ENCODE measurements at places on chromosomes 6 and 20.

GRCh38 chr6:38499529-38500096, 140.1 kb downstream of the BTBD9 start:
- no peak for DNase-seq

- peak; percentile 60 for DNase-seq
Measured at GRCh38 chr20:64161356-64162238, 2.7 kb upstream of the MYT1 start.

DNA sequence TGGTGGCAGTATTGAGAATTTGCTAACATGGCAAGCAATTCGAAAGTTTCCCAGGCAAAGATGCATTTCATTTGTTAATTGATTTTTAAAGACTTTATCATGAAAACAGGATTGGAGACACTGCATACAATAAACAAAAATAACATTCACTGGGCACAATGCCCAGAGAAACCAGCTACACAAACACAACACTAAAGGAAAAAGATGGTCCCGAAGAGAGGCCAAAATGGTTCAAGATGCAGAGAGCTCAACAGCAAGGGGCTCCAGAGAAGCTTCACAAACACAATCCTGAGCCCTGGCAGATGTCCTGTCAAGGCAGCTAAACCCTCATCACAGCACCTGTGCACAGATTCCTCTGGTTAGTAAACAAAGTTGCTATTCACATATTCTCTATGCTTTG, 79.3 kb downstream of the INSM1 start:
- DNase-seq, result no peak

DNA sequence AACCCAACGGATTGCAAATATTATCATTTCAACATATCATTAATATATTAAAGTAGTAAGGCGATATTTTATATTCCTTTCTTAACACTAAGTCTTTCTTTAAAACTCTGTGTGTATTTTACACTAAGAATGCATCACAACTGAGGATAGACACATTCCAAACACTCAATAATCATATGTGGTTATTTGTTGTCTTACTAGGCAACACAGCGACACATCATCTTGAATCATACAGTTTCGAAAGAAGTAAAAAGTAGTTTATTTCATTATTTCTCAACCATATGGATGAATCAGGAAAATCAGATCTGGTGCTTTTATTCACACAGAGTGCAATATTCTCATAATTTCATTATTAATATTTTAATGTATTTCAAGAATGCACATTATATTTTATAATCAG, 662.4 kb downstream of the EPHA7 start:
- DNase-seq, result no peak

DNA sequence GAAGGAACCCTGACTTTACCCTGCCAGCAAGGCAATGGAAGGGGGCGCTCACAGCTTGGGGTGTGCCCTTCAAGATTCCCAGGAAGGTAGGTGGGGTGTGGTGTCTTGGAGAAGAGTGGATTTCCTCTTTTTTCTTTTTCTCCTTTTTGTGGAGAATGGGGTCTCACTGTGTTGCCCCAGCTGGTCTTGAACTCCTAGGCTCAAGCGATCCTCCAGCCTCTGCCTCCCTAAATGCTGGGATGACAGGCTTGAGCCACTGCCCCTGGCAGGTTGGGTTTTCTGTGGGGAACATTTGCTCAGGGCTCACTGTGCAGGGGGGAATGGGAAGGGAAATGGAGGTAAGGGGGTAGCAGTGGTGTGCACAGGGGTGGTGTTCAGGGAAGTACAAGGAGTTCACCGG, 4.0 kb upstream of the ZNF341 start:
- no peak for DNase-seq

GRCh38 chr6:51818520-51819022, 268.8 kb downstream of the PKHD1 start:
- DNase-seq, result no peak

DNA sequence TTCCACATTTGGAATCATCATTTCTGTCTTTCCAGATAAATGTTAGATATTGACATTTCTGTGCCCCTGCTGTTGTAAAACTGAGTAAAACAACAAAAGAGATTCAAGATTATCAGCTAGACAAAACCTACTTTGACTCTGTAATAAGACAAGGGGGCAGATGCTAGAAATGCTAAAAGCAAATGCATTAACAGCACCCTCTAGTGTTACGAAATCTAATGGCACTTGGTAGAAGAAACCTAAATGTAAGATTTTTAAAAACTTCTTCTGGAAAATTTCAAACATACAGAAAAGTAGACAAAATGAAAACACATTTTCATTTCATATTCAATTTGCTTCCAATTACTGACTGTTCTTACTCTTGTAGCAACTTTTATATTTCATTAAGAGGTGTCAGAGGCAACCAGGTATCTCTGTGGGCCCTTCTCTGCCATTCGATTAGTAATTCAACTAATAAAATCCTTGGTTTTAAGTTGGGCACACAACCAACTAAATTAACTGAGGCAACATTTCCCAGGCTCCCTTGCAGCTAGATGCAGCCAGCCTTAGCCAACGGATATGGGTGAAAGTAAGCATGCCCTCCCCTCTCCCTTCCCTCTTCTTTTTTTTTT, 45.0 kb downstream of the SLC23A2 start:
- peak; percentile 68 for DNase-seq

GRCh38 chr6:87583822-87584221, 6.0 kb downstream of the RARS2 start:
- DNase-seq, result no peak

DNA sequence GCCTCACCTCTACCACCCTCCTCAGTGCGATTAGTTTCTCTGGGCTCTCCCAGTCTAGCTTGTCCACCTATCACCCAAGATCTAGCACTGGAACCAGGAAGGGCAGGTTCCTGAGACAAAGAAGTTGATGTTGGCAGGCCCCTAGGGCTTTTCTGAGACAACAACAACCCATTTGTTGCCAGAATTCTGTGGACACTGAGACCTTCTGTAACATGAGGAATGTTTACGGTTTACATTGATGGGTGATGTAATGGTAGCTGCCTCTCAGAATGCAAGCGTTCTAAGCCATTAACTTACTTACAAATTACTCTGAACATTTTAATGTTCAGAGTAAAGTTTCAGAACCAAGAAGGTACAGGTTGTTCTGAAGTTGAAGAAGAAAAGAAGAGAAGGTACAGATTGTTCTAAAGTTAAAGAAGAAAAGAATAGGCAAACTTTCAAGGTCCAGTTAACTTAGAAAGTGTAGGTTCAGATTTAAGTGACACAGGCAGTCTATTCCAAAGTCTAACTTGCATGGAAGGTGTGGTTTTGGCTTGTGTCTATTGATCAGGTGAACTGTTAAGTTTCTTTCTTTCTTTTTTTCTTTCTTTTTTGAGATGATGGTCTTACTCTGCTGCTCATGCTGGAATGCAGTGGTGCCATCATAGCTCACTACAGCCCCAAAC, 3.7 kb upstream of the MED23 start:
- DNase-seq, result no peak

GRCh38 chr6:101129851-101130250, 248.7 kb upstream of the ASCC3 start:
- DNase-seq, result no peak

- DNase-seq, result peak; percentile 67
Measured at GRCh38 chr6:32947552-32948465, 5.1 kb downstream of the HLA-DMA start.

- no peak for DNase-seq
Measured at GRCh38 chr20:63490416-63490815, 8.5 kb downstream of the EEF1A2 start.

DNA sequence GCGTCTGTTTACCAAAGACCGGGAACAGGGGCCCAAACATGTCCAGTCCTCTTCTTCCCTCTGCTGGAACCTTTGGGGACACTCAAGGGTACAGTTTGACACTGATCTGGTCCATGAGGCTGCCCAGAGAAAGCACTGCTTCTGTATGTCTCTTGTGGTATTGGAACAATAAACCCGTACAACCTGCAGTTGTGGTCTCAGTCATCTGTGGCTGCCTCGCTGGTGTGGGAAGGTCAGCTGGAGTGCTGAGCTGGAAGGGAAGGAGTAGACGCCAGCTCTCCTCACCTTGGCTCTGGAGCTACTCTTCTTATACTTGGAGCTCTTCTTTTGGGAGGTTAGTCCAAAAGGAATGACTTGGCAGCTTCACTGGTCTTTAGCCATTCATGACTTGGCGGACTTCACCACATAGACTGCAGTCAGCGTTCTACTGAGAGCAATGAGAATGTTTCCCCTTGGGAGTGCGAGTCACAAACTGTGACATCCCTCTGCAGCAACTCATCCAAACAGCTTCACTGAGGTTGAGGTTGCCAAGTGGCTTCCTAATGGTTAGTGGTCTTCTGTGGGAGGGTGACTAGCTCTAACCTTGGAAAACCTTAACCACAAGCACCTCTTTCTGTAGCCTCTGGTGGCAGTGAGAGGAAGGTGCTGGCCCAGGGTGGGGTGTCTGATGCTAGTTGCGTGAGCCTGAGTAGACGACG, 81.2 kb downstream of the ASXL1 start:
- DNase-seq, result no peak

- no peak for DNase-seq
Measured at GRCh38 chr6:42889815-42890214, 10.4 kb downstream of the RPL7L1 start.

DNA sequence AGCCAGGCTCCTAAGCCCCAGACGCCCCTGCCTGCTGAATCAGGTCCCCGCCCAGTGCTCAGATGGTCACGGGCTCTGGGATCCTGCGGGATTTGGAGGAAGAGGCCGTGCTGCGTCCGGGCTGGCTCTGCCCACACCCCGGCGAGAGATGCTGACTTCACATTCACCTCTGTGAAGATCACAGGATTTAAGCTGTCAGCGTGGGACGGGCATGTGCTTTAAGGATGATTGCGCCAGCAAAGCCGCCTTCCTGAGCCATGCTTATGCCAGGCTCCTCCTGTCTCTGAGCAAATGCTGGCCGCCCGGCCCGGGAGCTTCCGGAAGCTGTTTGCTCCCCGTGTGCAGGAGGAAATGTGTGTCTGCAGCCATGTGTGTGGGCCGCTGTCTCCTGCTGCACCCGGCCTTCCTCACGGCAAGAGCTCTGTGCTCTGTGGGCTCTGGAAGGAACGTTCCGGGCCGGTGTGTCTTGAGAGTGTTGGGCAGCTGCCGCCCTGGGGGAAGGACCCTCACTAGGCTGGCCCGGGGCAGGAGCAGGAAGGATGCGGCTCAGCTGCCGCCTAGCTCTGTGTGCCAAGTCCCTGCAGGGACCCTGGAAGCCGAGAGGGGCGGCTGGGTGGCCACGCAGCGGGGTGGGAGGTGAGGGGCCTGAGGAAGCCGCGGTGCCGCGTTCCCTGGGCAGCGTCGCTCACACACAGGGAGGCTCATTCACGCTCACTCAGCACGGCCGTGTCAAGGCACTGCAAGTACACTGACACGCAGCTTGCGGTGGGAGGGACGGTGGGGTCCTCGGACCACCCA, 19.0 kb upstream of the BHLHE23 start:
- peak; percentile 50 for DNase-seq

GRCh38 chr20:58697867-58698703, 5.5 kb downstream of the NPEPL1 start:
- DNase-seq, result no peak

DNA sequence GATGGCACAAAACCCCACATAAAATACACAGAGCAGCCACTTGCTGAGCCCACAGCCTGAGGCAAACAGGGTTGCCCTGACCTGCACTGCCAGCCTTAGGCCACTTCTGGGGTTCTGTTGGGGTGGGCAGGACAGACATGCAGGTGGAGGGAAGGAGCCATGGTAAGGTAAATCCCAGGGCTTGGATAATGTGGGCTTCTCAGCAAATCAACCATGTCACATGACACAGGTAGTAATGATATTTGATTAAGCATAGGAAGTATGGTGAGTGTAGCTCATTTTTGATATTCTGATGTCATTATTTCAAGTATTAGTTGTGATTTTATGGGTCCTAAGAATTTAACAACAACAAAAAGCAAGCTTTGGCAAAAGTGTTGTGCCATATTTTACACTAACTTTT, 124.6 kb downstream of the FOXA2 start:
- no peak for DNase-seq

- no peak for DNase-seq
Measured at GRCh38 chr20:10114598-10114997, 79.8 kb downstream of the ANKEF1 start.

DNA sequence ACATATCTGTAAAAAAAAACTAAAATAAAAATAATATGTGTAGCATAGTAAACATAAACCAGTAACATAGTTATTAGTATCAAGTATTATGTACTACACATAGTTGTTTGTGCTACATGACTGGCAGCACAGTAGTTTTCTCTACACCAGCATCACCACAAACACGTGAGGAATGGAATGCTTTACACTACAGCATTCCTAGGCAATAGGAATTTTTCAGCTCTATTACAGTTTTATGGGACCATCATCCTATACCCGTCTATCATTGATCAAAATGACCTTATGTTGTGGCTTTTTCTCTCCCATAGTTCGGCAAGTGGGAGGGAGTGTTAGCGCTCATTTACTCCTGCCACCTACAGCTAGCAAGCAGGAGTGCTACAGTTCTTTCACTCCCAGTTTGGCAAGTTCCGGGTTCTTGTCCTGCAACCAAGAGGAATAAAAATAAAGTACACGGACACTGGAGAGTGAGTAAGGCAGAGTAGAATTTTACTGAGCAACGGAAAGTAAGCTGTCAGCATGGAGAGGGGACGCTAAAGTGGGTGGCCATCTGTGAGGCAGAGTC, 196.8 kb upstream of the HSF2 start:
- DNase-seq, result no peak

GRCh38 chr6:161301338-161301737, 27.5 kb upstream of the AGPAT4 start:
- no peak for DNase-seq

DNA sequence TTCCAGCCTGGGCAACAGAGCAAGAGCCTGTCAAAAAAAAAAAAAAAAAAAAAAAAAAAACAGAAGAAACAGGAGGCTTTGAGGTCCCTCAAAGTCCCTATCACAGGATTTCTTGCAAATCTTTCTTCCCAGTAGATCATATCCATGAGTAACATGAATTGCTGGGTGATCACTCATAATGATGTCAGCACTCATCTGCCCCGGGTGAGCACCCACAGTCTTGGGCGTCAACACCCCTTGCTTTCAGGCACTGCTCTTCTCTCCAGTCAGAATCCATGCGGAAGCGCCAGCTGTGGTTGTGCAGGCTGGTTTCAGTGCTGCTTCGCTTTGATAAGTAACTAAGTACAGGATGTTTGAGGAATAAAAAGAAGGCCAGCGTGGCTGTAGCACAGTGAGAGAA, 40.2 kb upstream of the INSM1 start:
- DNase-seq, result no peak

- DNase-seq, result no peak
Measured at GRCh38 chr6:87738000-87738399, 36.0 kb upstream of the AKIRIN2 start.

All from KBM-7 (cell line).